ENCODE measurements at places on chromosomes 4 and X. TPM values are rescaled to one million over a fixed set of nuclear protein-coding genes. Genes with fewer than 3 reads are reported as not detected.

Gene F8A2
- total RNA-seq, result not detected

Gene CLIC2
- total RNA-seq, result not detected

Gene DACH2
- total RNA-seq, result 1.4 TPM

- no peak for DNase-seq
Observed at GRCh38 chr4:20544645-20545044, 155.6 kb upstream of the PACRGL start.

Gene DRD5
- 0.20 TPM for total RNA-seq

Gene ARHGEF6
- total RNA-seq, result 2.7 TPM

DNA sequence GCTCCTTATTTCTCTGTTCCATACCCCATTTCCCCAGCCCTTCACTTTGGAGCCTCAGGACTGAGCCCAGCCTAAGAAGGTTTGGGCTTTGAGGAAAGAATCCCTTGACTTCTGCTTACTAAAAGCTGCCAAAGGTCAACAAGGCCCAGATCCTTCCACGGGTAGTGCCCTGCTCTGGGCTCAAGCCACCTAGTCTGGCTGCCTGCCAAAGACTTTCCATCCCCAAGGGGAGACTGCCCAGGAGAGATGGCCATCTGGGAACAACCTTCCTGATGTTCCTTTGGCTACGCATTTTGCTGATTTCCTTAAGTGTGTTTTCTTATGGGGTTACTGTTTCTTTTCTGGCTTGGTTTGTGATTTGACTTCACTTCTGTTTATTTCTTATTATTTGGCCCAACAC lies 49.8 kb upstream of the NDP start:
- DNase-seq, result no peak
